ENCODE measurements at places on chromosomes 5 and 9.

DNA sequence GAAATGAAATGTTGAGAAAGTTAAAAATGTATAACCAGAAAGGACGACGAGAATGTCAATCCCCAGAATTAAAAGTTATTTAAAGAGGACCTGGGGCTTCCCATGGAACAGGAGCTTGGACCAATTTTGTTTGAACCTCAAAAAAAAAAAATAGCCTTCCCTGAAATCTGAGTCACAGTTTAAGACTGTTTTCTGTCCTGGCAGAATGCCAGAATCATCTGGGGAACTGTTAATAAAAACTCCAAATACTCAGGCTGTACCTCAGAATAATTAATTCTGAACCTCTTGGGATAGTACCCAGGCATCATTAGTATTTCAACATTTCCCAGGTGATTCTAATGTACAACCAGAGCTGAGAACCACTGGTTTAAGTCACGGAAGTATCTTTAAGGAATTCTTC lies 102.2 kb upstream of the SLCO6A1 start:
- DNase-seq: no peak

DNA sequence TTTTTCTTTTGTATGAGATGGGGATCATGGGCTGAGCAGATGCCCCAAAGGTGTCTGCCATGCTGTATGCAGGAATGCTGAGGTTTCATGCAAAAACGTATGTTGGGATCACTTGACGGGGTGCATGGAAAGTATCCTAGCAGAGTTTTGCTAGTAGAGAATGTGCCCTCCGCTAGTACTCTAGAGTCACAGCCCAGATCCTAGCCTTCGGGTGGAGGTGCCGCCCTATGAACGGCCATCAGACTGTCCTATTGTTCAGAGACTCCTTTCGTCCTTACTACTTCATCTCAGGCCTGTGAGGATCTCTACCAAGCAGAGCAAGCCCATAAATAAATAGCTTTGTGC lies 69.6 kb upstream of the SPATA31E1 start:
- DNase-seq: no peak

DNA sequence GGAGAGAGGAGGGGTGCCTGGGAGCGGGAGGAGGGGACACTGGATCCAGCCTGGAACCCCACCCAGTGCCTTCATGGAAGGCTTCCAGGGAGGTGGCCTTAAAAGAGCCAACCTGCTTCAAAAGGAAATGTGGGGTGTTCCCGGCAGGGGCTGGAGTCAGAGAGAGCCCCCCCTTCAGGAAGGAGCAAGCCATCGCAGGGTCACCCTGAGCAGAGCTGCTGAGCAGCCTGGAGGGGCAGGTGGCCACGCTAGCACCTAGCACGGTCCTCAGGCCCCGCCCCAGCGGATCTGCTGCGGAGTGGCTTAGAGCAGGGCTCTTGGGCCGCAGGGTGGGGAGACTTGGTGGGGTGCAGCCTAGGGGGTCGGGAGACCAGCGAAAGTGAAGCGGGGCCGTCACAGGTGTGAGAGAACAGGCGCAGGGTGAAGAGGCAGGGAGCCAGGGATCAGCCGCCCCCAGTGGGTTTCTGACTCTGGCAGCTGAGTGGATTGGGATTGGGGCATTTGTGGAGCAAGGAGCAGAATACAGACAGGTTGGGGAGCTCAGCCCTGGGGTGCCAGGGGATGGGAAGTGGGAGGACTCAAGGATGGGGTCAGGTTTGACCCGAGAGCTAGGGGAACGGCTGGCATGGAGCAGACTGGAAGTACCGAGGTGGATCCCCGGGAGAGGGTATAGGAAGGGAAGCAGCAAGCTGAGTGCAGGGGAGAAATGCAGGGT lies 1.5 kb downstream of the LCN2 start:
- DNase-seq: no peak

GRCh38 chr9:132164604-132165362 lies 2.9 kb downstream of the NTNG2 start:
- DNase-seq: no peak

- DNase-seq: no peak
Measured at GRCh38 chr5:141211-141610, 49.2 kb downstream of the PLEKHG4B start.

- DNase-seq: no peak
Measured at GRCh38 chr5:180900178-180900577, 1.2 kb downstream of the BTNL8 start.

- DNase-seq: no peak
Measured at GRCh38 chr5:57172466-57173318, 1.2 kb upstream of the GPBP1 start.

GRCh38 chr5:109838157-109838556 lies 148.4 kb downstream of the MAN2A1 start:
- no peak for DNase-seq

- DNase-seq: no peak
Measured at GRCh38 chr9:88435336-88435735, 47.1 kb downstream of the SPIN1 start.

DNA sequence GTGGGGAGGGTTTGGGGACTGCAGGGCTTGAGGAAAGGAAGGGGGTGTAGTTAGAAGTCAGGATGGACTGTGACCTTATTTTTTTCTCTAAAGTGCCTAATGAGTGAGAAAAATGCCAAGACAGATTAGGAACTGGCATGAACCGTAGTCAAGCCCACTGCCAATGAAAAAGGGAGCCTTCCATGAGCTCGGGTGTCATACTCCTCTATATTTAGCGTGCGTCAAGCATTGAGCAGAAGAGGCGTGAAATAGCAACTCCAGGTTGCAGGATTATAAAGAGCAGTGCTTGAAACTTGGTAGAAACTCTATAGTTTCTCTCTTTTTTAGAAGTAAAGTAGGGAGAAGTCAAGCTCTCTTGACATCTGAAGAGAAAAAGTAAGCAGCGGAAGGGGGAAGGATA lies 1.8 kb downstream of the SGCD start:
- DNase-seq: no peak

GRCh38 chr5:121090822-121091221 lies 626.7 kb downstream of the PRR16 start:
- no peak for DNase-seq

DNA sequence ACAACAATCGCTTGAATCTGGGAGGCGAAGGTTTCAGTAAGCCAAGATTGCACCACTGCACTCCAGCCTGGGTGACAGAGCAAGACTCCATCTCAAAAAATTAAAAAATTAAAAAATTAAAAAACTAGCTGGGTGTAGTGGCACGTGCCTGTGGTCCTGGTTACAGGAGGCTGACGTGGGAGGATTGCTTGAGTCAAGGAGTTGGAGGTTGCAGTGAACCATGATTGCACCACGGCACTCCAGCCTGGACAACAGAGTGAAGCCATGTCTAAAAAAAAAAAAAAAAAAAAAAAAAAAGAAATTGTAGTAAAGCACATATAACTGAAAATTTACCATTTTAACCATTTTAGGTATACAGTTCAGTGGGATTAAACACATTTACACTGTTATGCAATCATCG lies 13.1 kb upstream of the CCIN start:
- DNase-seq: no peak

DNA sequence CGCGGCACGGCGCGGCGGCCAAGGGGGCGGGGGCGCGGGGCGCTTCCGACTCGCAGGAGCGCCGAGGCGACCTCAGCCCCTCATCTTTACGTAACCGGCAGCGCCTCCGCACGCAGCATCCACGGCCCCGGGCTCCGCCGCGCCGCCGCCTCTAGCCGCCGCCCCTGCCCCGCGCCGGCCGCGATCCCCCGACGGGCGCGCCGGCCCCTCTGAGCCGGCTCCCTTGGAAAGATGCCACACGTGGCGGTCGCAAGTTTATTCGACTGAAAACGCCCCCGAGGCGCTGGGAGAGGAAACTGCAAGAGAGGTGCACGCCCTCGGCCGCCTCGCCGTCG lies 1.0 kb downstream of the KLF9 start:
- DNase-seq: no peak
